CD8-positive, alpha-beta T cell (primary cell): ENCODE measurements at places on chromosomes 11 and 22.

DNA sequence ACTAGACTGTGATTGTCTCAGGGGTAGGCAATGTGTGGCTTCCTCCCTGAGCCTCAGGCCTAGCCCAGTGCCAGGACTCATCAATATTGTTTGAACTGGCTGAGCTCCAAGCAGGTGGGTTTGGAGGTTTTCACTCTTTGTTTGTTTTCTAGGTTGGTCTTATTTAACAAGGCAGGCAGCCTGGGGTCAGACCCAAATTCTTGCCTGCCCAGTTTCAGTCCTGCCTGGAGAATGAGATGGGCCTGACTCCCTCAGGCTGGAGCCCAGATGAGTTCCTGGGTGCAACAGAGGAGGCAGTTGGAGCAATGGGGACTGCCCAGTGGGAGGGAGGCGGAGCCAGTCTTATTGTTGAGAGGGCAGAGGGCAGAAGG lies 28.3 kb upstream of the TP53I11 start:
- DNase-seq, result no peak

DNA sequence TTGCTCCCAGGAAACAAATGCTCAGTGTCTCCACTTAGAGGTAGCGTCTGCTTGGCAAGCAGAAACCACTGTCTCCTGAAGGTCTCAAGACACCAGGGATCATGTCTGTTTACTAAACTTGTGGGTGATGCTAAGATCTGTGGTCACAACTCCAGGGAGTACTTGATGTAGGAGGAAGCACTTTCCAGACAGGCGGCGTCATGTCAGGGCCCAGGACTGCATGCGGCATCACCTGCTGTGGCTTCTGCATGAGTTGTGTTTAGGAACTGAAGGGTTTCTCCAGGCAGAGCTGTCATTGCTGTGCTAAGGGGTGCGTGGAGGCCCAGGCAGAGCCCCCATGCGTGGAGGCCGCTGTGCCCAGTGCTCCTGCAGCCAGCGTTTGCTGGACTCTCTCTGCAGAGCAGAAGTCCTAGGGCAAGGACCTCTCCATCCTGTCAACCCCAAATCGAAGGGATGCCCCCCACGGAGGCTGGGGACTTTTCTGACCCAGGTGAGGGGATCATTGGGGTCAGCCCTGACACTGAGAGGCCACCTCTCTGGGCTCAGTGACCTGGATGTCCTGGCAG lies 8.1 kb upstream of the PANX2 start:
- DNase-seq, result no peak

DNA sequence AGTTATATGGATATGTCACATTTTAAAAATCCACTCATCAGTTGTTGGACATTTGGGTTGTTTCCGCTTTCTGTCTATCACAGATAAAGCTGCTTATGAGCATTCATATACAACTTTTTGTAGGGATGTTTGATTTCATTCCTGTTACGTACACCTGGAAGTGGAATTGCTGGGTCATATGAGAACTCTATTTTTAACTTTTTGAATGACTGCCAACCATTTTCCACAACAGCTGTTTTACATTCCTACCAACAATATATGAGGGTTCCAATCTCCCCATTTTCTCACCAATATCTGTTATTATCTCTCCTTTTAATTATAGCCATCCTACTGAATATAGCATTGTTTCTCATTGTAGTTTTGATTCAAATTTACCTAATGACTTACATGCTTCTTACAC lies 172.0 kb downstream of the UVRAG start:
- no peak for DNase-seq

- no peak for DNase-seq
Measured at GRCh38 chr11:9562716-9563115, 10.8 kb upstream of the WEE1 start.

- DNase-seq, result no peak
Measured at GRCh38 chr22:20388200-20388599, 5.8 kb upstream of the ZNF74 start.

GRCh38 chr22:26463688-26464087 lies 19.9 kb downstream of the HPS4 start:
- no peak for DNase-seq

DNA sequence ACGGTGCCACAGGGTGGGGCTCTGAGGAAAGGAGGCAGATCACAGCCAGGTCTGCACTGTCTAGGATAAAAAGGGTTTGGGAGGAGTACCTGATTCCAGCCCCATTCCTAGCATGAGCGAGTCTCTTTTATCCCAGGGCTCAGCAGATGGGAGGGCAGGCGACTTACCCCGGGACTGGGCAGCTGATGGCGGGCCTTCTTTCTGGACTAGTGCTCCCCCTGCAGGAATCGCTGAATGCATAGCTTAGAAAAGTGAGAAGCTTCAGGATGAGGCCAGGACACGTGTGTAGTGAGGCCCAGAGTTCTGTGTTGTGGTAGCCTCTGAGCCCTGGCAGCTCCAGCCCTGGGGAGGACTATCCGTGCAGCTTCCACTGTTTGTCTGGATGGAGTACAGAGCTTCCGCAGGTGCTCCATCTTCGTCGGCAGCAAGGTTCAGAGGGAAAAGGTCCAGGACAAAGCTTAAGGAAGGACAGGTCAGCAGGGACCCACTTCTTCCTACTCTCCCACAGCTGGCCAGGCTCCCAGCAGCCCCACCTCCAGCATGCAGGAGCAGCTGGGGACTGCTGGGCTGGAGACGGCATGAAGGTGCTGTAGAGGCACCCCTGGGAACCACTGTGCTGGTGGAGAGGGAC lies 30.4 kb downstream of the COMMD9 start:
- no peak for DNase-seq

- DNase-seq, result no peak
Measured at GRCh38 chr22:32164075-32164860, 5.2 kb upstream of the C22orf42 start.

DNA sequence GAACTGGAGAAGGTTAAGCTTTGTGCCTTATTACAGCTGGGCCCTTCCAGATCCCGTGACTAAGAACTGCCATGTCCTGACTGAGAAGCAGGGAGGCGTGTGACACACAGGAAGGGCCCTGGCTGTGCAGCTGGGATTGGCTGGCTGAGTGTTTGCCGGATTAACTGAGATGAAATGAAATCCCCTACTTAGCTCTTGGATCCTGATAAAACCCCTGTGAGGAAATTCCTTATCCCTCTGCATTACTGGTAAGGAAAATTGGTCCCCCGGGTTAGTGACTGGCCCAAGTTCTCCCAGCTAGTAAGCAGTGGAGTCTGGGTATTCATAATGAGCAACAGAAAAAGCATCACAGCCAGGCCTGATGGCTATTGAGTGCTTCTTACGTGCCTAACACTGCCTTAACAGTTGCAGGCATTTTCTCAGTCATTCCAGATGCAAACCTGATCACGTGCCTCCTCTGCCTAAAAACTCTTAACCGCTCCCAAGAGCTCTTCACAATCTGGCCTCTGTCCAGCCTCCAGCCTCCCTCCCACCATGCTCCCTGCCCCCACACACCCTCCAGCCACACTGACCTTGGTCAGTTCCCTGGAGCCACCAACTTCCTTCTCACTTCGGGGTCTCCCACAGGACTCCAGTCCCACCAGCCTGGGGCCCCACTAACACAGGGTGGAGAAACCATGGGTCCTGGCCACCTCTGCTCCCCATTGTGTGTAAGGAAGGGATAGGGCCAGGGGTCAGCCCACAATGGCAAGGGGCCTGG lies 37.8 kb downstream of the ARRB1 start:
- DNase-seq, result no peak

- no peak for DNase-seq
Measured at GRCh38 chr11:122330279-122330965, 214.4 kb upstream of the BLID start.

DNA sequence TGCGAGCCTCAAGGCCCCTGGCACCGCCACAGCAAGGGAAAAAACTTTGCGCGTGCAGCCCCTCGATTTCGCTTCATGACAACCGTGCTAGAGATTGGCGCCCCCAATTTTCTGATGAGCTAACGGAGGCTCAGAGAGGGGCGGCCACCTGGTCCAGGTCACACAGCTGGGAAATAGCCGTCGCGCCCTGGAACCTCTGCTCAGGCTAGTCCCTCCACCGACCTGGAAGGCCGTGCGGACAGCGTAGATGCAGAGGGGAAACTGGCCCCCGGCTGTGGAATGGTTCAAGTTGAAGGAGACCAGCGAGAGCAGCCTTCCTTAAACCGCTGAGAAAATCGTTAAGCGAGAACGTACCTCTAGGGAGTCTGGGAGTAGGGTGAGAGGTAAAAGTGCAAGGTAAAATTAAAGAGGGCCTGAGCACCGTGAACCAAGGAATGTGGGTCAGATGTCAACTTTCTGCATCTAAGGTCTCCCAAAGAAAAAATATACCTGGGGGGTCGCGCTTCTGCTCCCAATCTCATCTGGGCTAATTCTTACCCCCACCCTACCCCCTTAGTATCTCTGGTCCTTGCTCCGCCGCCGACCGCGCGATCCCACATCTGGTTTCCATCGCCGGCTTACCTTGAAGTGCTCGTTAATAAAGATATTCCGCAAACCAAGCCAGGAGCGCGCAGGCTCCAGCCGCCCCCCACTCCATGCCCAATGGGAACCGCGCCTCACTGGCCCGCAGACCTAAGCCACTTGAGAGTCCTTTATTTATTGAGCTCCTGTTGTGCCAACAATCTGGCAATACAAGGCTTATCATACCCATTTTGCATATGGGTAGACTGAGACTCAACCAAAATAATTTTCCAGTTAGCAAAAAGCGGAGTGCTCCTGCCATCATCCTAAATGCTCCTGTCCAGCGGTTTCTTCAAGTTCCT lies 1.7 kb upstream of the ALX4 start:
- DNase-seq, result no peak

GRCh38 chr11:89498845-89499448 lies 7.8 kb upstream of the NOX4 start:
- no peak for DNase-seq

GRCh38 chr22:42928969-42929837 lies 72.1 kb upstream of the ARFGAP3 start:
- DNase-seq, result no peak

DNA sequence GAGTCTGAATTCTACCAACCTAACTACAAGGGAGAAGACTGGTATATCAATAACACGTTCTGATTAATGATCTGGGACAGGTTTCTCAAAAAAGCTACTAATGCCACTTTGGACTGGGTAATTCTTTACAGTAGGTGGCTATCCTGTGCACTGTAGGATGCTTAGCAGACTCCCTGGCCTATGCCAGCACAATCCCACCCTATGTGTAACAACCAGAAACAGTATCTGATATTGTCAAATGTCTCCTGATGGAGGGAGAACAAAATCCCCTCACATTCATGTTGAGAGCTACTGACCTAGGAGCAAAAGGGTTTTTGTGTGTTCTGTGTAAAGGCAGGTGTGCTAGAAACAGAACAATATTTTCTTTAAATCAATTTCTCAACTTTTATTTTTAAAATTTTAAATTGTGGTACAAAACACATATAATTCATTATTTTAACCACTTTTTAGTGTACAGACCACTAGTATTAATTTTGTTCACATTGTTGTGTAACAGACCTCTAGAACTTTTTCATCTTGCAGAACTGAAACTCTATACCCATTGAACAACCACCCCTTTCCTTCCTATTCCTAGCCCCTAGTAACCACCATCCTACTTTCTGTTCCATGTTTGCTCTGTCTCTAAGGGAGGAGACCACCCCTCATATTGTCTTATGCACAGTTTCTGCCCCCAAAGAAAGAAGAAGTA lies 2.1 kb upstream of the MS4A6A start:
- no peak for DNase-seq

DNA sequence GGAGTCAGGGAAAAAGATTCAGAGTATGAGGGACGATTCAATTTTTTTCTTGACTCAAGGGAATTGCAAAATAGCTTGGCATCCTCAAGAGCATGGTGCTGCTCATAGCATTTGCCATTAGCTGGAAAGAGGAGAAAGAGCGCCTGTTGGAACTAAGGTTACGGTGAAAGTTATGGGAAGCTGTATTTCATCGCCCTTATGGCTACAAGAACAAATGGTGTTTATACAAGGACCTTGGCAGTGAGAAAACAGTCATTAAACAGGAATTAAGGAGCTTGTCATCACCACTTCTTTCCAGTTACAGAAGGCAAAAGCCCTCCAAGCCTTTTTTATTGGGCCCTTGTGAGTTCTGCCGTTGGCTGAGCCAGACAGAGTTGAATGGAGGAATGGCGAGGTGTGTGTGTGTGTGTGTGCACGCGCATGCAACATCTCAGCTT lies 74.2 kb downstream of the ALX4 start:
- DNase-seq, result no peak

DNA sequence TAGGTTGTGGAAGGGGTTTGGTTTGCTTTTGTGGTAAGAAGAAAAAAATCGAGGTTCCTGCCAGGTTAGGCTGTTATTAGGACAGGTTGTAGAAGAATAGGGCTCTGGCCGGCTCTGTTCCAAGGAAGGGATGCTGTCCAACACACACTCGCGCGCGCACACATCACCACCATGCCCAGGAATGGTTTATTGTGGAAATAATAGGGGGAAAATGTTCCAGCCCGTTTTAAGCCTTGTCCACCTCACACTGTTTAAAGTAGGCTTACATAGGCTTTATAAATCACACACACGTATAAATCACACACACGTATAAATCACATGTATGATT lies 1.2 kb upstream of the ARHGAP20 start:
- DNase-seq, result no peak

DNA sequence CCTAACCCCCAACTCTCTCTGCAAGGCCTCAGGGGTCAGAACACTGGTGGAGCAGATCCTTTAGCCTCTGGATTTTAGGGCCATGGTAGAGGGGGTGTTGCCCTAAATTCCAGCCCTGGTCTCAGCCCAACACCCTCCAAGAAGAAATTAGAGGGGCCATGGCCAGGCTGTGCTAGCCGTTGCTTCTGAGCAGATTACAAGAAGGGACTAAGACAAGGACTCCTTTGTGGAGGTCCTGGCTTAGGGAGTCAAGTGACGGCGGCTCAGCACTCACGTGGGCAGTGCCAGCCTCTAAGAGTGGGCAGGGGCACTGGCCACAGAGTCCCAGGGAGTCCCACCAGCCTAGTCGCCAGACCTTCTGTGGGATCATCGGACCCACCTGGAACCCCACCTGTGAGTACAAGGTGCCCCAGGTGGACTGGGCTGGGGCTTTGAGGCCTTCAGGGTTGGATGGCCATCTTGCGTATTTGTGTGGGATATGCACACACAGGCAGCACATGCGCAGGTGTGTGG lies at the start of gene BEST1:
BEST1 (plus strand) TSS at position 317 of the 513 bp plus-strand sequence. CDS start 1,456 bp downstream, outside the sequence.
- DNase-seq, result no peak

DNA sequence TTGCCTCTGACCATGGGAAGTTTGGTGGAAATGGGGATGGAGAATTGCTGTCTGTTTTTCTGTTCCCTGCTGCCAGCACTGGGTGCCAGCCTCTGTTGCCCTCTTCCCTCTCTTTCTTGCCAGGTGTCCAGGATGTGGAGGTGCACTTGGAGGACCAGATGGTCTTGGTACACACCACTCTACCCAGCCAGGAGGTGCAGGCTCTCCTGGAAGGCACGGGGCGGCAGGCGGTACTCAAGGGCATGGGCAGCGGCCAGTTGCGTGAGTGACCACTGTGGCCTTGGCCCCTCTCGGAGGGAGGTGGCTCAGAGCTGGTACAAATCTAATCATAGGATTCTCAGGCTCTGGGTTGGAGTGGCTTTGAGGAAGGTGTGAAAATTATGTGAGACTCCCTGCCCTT lies 6.0 kb downstream of the CCS start:
- DNase-seq, result no peak

- DNase-seq, result no peak
Measured at GRCh38 chr22:26483043-26483438, 542 bp downstream of the HPS4 start.
